Cardiac muscle cell (in vitro differentiated cells and primary cell): ENCODE measurements at places on chromosomes 4 and X. TPM values are rescaled to one million over a fixed set of nuclear protein-coding genes. Genes with fewer than 3 reads are reported as not detected.

GRCh38 chr4:104501290-104501689 is 6.6 kb upstream of the CXXC4 start:
- DNase-seq, result peak; percentile 37

DNA sequence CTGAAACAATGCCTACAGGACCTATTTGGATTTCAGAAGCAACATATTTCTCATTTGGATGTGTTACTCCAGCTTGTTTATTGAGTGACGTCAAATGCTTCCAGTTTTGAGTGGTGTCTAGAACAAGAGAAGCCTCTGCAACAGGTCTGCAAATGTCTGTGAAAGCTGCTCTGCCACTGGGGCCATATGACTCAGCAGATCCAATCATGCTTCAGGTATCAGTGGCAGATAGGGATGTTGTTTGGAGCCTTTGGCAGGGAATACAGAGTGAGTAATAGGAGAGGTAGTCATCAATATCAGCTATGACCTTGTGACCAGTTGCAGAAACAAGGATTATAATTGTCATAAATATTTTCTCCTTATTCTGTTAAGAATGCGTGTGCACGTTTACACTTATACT is 141.1 kb upstream of the ZXDA start:
- no peak for DNase-seq

GRCh38 chr4:38531141-38531727 is 132.8 kb upstream of the KLF3 start:
- DNase-seq, result peak; percentile 41

DNA sequence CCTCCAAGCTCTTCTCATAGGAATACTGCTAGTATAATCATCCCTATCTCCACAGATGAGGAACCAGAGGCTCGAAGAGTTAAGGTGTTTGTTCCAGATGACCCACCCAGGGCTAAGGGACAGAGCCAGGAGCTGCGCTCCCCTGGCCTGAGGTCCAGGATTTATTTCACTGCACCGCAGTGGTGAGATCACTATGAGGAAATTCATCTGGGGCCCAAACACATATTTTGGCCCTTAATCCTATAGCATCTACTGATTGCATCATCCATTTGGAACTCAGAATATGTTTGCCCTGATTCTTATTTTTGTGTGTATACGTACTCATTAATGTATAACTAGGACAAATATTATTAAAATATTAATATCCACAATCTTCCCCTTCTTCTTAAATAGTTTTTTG is 100.1 kb upstream of the RBPJ start:
- peak; percentile 57 for DNase-seq

DNA sequence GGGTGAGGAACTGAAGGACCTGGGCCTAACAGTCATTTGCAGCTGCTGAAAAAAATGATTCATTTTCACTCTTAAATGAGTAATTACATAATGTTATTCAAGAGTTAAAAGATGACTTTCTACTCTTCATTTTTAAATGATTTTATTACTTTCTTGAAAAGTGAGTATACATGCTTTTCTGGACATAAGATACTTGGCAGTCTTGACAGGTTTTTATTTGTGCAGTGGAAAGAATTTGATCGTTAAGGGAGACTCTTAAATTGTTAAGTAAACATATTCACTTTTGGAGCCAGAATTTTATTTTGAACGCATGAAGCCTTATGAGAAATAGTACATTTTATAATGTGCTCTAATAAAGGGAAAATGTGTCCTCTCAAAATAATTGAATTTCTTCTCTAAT is 245.7 kb downstream of the TENM3 start:
- no peak for DNase-seq

DNA sequence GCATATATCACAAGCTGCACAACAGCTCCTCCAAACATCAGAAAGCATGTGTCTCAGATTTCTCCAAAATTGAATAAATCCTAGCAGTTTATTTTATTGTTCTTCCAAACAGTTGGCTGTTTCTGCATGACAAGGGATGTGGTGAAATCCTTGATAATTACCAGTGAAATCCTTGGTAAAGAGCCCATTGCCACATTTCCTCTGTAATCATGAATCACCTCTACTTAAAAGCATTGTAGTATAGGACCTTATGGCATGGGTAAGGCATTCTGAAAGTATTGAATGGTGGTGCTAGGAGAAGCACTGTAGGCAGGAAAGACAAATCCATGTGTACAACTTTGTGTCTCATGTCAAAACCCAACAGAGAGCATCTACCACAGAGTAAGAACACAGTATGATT is 135.8 kb upstream of the NDST3 start:
- DNase-seq, result no peak

- DNase-seq, result peak; percentile 50
These were observed 58.2 kb upstream of the FAM9C start for GRCh38 chrX:13102636-13103035.

- peak; percentile 46 for DNase-seq
These were observed 1.1 kb downstream of the STBD1 start for GRCh38 chr4:76307660-76308014.

- no peak for DNase-seq
These were observed 217.6 kb upstream of the TTC29 start for GRCh38 chr4:147163311-147163710.

GRCh38 chr4:87151730-87152129 is 68.7 kb downstream of the KLHL8 start:
- DNase-seq, result no peak

GRCh38 chr4:169054879-169055278 is 44.8 kb upstream of the CBR4 start:
- DNase-seq, result no peak

DNA sequence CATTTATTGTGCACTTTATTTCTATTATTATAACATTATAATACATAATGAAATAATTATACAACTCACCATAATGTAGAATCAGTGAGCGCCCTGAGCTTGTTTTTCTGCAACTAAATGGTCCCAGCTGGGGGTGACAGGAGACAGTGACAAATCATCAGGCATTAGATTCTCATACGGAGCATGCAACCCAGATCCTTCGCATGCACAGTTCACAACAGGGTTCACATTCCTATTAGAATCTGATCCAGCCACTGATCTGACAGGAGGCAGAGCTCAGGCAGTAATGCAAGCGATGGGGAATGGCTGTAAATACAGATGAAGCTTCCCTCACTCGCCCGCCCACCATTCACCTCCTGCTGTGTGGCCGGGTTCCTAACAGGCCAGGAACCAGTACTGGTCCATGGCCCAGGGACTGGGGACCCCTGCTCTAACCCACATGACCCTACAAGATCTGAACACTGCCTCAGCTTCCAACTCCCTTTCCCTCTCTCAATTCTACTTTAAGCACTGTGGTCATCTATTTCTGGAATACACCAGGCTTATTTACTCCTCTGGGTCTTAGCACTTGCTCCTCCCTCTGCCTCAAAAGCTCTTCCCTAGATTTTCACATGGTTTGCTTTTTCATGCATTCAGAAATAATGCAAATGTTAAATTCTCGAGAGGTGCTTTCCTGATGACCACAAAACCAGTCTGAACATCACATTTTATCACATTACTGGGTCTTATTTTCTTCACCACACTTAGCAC is 166.8 kb upstream of the HCCS start:
- DNase-seq, result no peak

DNA sequence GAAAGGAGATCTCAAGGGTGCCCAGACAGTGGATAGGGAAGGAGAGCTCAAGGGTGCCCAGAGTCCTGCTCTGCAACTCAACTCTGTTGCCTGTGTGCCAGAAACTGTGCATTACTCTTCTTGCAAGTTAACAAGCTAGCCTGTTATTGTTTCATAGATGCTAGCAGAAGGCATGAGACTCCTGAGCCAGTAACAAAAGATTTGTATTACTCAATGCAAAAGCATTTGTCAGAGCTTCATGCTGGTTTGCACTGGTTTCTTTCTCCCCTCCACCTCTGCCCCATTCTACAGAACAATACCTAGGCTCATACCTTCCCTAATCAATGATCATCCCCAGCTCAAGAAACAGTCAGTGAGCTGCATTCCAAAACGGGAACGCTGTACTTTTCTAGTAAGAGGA is 124.5 kb upstream of the NEIL3 start:
- no peak for DNase-seq

DNA sequence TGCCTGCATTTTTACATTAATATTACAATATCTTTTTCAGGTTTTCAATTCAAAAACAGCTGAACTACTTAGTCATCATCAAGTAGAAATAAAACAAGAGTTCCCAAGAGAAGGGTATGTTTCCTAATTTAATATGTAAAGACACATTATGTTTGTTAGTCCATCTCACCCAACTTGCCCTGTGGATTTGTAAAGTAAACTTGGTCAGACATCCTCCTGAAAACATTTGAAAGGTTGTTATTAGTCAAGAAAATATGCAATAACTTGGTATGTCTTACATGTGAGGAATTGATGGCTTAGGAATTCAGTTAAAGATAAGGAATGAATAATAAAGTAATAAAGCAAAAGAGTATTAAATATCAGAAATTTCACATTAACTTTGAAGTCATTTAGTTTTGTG is 12.2 kb downstream of the GK start:
- DNase-seq, result no peak

- no peak for DNase-seq
These were observed 263.5 kb downstream of the AFF2 start for GRCh38 chrX:148763896-148764295.

GRCh38 chr4:52555356-52555716 is 103.8 kb downstream of the USP46 start:
- DNase-seq, result no peak

- no peak for DNase-seq
These were observed 8.1 kb downstream of the ENPEP start for GRCh38 chr4:110484029-110484428.

DNA sequence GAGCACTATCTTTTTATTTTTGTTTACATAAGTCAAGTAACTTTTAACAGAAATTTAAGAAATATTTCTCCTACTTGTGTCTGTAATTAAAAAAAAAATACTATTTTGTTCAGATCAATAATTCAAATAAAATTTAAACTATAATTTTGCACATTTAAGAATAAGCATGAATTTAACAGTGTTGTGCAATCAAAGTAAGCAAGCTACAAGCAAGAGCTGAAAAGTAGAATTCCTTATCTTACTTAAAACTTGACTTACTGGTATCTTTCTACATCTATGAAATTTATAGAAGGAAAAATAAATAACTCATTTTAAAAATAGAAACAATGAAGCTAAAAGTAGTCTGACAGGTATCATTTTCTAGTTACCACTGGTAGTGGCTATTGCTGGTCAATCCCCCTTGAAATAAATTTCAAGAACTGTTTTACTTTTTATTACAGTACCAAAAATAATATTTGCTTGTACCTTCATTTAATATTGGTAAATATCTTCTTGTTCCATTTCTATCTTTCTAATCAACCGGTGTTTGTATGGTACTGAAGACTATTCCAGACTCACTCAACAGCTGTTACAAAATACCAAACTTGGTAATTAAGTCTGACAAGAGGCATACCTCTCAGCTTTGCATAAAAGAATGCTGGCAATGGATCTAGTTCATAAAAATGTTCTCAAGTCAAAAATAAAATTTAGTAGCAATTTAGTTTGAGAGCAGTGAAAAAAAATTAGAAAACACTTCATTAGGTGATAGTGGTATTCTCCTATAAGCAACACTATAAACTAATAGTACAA is 62.2 kb downstream of the NOCT start:
- DNase-seq, result peak; percentile 7

DNA sequence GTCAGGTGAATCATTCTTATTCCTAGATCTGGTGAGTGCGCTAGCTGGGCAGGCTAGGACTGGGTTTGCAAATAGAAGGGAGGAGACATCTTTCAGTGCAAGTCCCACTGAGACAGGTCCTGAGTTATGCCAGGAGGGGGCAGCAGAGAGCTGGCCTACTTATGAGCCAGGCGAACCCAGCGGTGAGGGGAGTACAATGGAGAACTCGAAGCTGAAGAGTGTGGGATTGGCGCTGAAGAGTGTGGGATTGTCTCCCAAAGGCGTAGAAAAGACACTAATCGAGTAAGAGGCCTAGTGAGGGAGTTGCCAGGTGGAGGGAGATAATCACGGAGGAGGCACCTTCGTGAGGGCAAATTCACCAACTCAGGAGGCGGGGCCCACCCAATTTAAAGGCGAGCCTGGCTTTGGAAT is 91.7 kb upstream of the CXorf66 start:
- peak; percentile 78 for DNase-seq

DNA sequence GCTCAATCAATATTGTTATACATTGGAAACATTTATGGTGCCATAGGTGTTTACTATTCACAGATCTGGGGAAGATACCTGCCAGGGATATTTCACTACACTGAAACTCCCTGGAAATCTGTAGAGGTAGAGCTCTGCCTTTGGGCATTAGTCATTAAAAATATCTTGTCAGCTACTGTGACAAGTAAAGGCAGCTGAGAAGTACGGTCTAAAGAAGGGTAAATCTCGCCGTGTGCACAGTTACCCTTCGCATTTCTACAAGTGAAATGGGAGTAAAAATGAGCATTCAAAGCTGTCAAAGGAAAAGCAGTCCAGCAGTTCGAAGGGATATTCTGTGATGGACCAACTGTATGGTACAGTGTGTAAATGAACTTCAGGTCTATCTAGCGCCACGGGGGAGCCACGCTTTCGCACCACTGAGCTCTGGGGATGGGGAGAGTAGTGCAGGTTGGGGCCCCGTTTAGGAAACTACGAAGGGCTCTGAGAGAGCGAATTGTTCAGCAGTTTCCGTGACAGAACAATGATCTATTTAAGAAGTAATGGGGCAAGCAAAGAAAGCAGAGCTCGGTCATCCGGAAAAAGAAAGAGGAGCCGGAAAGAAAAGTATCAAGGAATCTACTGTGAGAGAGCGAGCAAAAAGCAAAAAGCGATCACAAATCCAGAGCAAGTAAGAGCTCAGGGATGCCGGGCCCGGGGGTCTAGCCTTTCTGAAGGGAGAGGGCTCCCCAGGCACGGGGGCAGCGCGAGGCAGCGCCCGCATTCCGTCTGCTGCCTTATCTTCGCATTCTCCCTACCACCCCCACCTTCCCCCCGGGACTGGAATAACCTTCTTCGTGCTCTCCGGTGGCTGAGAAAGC is 646 bp downstream of the TIGD4 start:
- DNase-seq, result no peak

DNA sequence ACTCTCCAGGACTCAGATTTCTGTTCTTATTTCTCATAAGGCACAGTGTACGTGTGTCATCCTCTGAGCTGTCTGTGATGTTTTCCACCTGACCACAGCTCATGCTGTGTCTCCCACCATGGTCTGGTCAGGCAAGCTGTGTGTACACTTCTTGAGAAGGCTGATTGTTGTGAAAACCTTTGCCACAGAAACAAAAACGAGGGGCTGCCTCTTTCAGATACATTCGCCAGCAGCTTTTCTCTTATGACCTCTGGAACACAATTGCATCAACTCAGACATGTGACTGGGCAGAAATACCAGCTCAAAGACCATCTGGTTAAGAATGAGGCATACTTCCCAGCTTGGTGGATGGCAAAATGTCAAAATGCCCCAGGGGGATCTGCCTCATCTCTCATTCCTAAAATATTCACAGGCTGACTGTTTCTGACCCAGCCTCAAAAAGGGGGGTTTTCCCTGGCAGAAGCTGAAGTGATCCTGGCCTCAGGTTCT is 46.1 kb downstream of the PGRMC2 start:
- no peak for DNase-seq

Gene METTL14
- total RNA-seq, result 15.3 and 20.8 TPM in 2 replicates

Gene CDS1
- total RNA-seq, result 0.74 and 2.2 TPM in 2 replicates

Gene NUP62CL
- 9.1 and 14.4 TPM in 2 replicates for total RNA-seq

Gene JADE3
- 5.1 and 8.6 TPM in 2 replicates for total RNA-seq

Gene GAGE12D
- not detected in 2 replicates for total RNA-seq

Gene NLGN4X
- 6.9 and 9.5 TPM in 2 replicates for total RNA-seq

Gene NKX3-2
- total RNA-seq, result 0.39 and 0.45 TPM in 2 replicates

Gene FAM47E
- total RNA-seq, result 1.6 and 2.4 TPM in 2 replicates

Gene HSFX4
- not detected in 2 replicates for total RNA-seq

Gene DUSP21
- not detected in 2 replicates for total RNA-seq

Gene TMEM35A
- total RNA-seq, result 5.7 and 7.2 TPM in 2 replicates
